ENCODE measurements at places on chromosomes 2 and 18. TPM values are rescaled to one million over a fixed set of nuclear protein-coding genes. Genes with fewer than 3 reads are reported as not detected.

Gene STARD6
- not detected for total RNA-seq

Gene KLHL29
- 19.7 TPM for total RNA-seq

Gene CAMKMT
- 8.1 TPM for total RNA-seq

DNA sequence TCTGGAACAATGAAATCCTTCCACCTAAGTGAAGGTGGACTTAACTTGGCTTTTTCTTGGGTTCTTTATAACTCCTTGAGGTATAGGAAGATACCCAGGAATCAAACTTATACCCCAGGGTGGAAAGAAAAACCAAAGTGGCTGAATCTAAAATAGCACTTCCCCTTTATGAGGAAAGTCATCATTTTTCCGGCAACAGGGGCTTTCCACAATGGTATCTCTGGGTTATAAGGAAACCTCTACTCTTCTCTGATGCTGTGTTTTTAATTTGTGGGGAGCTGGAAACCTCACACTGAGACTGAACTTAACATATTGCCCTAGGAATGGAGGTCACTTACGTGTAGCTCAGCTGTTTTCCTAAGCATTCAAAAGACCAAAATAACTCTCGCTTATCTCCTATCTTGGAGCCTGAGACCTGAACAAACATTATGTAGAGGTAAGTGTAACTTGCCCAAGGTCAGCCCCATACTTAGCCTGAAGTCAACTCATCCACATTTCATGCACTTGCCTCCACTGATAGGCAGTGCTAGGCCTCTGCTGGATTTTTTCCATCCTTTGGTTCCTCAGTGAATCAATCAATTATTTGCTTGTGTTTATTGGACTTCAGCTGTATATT lies 117.9 kb downstream of the SETBP1 start:
- no peaks in the 10 kb centered on the region for H3K27me3 ChIP-seq
- no peak overlapping the region for H3K4me3 ChIP-seq
- H3K4me1 ChIP-seq, result peaks cover 8% of the 10 kb centered on the region

GRCh38 chr2:159168707-159169106 lies 117.8 kb downstream of the WDSUB1 start:
- peaks cover 24% of the 10 kb centered on the region for H3K36me3 ChIP-seq
- H3K4me1 ChIP-seq, result peaks cover 12% of the 10 kb centered on the region
- no peak for DNase-seq
- no peaks in the 10 kb centered on the region for H3K27me3 ChIP-seq
